SW 1271 (cell line): ENCODE measurements at places on chromosomes 13 and 19.
A peak's percentile ranks its signal among the peaks of the same experiment; 100 is the strongest.

DNA sequence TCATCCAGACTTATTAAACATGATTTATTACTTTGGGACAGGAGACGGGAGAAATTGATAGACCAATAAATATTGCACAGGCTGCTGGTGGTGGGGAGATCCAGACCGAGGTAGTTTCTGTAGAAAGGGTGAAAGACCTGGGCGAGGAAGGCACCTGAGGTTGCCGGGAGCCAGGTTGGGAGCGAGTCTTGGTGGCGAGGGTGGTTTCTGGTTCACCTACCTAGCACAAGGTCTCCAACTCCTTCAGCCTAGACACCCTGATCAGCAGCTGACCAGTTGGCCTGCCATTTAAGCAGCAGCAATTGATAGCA, 7.0 kb downstream of the EMP3 start:
- no peak for DNase-seq

GRCh38 chr13:111166882-111167675, 52.0 kb downstream of the ARHGEF7 start:
- no peak for DNase-seq

DNA sequence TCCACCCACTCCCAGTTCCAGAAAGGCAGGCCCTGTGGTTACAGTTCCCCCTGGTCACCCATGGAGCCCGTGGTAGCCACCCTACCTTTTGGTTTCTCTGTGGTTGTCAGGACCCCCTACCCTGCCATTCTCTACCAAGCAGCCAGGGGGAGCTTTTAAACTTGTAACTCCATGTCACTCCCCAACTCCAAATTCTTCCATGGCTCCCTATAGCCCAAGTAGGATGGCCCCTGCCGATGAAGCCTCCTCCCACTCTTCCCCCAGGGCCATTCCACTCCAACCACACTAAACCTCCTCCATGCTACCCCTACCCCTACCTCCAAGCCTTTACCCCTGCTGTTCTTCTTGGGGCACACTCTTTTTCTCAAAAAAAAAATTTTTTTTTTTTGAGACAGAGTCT, 2.2 kb downstream of the S1PR2 start:
- DNase-seq: peak; percentile 41

DNA sequence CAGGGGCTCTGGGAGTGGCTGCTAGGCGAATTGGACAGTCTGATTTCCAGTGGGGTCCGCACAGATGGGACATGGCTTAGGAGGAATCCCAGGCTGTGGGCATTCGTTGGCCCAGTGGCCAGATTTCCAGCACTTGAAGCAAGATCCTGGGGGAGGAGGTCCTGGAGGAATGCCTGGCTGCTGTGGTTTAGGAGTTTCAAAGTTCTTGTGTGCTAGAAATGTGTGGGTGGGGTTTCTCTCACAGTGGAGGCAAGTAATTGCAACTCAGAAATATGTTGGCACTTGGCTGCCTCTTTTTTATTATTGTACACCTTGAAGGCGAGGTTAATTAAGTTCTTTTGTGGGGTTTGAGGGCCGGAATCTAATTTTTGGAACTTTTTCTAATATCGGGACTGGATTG, 17.1 kb downstream of the IGFL3 start:
- no peak for DNase-seq

- no peak for DNase-seq
Observed at GRCh38 chr19:29542327-29542726, 16.5 kb downstream of the VSTM2B start.

DNA sequence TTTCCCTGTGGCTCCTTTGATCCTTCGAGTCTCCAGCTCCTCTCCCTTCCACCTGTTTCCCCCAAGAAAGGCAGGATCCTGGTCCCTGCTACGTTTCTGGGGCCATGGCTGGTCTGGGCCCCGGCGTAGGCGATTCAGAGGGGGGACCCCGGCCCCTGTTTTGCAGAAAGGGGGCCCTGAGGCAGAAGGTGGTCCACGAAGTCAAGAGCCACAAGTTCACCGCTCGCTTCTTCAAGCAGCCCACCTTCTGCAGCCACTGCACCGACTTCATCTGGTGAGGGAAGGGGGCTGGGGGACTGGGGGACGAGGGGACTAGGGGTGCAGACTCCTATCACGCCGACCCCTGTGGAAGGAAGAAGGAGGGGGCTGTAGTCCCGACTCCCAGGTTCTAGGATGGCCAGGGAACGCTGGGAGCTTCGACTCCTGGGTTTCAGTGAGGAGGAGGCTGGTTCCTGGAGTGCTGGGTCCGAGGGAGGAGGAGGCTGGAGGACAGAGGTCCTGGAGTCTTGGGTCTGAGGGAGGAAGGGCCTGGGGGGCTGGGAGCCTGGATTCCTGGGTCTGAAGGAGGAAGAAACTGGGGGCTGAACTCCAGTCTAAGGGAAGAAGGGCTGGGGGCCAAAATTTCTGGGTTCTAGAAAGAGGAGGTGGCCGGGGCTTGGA, 524 bp downstream of the PRKCG start:
- no peak for DNase-seq

DNA sequence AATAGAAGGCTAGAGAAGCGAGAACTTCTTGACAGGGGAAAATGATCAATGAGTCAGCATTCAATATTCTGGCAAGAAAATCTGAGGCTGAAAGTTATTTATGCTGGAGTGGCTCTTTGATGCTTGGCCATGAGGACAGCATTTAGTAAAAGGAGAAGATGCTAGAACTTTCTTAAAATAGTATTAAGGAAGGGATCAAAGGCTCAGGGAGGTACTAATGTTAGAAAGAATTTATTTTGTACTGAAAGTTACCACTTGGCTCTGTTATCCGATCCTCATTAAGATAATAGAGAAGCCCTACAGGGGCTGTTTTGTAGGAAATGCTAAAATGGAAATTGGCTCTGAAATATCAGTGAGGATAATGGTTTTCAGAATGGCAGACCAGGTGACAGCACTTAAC, 1774.6 kb upstream of the PCDH20 start:
- no peak for DNase-seq

- no peak for DNase-seq
Observed at GRCh38 chr13:49638030-49638743, 9.9 kb downstream of the ARL11 start.
